ENCODE measurements at places on chromosomes 6 and 20. TPM values are rescaled to one million over a fixed set of nuclear protein-coding genes. Genes with fewer than 3 reads are reported as not detected.

The OR2J3 gene
- 0.09 TPM for total RNA-seq

The ADGRF5 gene
- 4.7 TPM for total RNA-seq

The GPX5 gene
- not detected for total RNA-seq

The FAM209B gene
- not detected for total RNA-seq

The SPATA25 gene
- total RNA-seq, result 7.4 TPM

The ADGRG6 gene
- total RNA-seq, result 13.5 TPM

- H3K4me3 ChIP-seq, result no peak overlapping the region
- no peaks in the 10 kb centered on the region for H3K4me1 ChIP-seq
- H3K27me3 ChIP-seq, result no peaks in the 10 kb centered on the region
- DNase-seq, result no peak
- no peaks in the 10 kb centered on the region for H3K36me3 ChIP-seq
- no peak overlapping the region for H3K27ac ChIP-seq
These were observed 525.9 kb upstream of the NRSN1 start for GRCh38 chr6:23600118-23600517.

GRCh38 chr6:134345789-134346188 lies 27.9 kb upstream of the SGK1 start:
- no peaks in the 10 kb centered on the region for H3K4me1 ChIP-seq
- DNase-seq, result no peak
- H3K4me3 ChIP-seq, result no peak overlapping the region
- H3K27me3 ChIP-seq, result no peaks in the 10 kb centered on the region
- no peak overlapping the region for H3K27ac ChIP-seq

GRCh38 chr6:37175332-37176267 lies 5.6 kb downstream of the PIM1 start:
- no peak overlapping the region for H3K4me3 ChIP-seq
- no peak overlapping the region for H3K27ac ChIP-seq
- H3K27me3 ChIP-seq, result no peaks in the 10 kb centered on the region
- H3K36me3 ChIP-seq, result no peaks in the 10 kb centered on the region
- no peak for DNase-seq
- peaks cover 3% of the 10 kb centered on the region for H3K4me1 ChIP-seq

- peak within 1 kb of the TSS; percentile 96 for H3K27ac ChIP-seq
- DNase-seq, result peak; percentile 82
- H3K36me3 ChIP-seq, result peaks cover 3% of the 10 kb centered on the region
- H3K4me3 ChIP-seq, result peak within 1 kb of the TSS; percentile 64
These were observed at the start of gene RGL2 for GRCh38 chr6:33298773-33299236. RGL2 (minus strand) TSS chr6:33298942; CDS start chr6:33298610, 332 bp downstream.

DNA sequence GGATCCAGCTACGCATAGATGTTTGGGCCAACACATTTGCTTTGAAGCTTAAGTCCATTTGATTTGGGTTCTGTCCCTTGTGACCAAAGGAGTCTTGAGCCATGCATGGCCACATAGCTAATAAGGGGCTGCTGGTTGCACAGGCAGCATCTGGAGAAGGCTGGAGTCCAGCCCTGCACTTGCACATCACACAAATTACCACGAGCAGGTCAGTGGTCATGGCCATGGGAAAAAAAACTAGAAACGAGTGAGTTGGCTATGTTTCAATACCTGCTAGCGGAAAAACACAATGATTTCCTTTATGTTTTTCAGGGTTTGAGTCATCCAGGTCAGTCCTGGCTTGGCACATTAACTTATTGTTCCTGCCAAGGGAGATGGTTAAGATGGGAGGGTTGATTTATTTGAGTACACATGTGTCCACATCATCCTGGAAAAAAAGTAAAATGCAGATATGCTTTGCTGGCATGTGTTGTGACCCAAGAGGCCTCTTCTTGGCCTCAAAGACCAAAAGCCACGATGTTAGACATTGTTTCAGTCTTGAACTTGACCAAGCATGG lies 5.6 kb upstream of the STX16 start:
- H3K27ac ChIP-seq, result peak overlapping the region; percentile 24
- peak; percentile 49 for DNase-seq
- no peaks in the 10 kb centered on the region for H3K27me3 ChIP-seq
- no peak overlapping the region for H3K4me3 ChIP-seq

- no peak for DNase-seq
- H3K27me3 ChIP-seq, result no peaks in the 10 kb centered on the region
- no peaks in the 10 kb centered on the region for H3K36me3 ChIP-seq
- no peaks in the 10 kb centered on the region for H3K4me1 ChIP-seq
- no peak overlapping the region for H3K27ac ChIP-seq
These were observed 121.9 kb downstream of the INSM1 start for GRCh38 chr20:20489648-20490341.

- no peak for DNase-seq
- H3K4me1 ChIP-seq, result no peaks in the 10 kb centered on the region
- no peak overlapping the region for H3K27ac ChIP-seq
- no peak overlapping the region for H3K4me3 ChIP-seq
These were observed 177.0 kb upstream of the KCNG1 start for GRCh38 chr20:51199920-51200319.

DNA sequence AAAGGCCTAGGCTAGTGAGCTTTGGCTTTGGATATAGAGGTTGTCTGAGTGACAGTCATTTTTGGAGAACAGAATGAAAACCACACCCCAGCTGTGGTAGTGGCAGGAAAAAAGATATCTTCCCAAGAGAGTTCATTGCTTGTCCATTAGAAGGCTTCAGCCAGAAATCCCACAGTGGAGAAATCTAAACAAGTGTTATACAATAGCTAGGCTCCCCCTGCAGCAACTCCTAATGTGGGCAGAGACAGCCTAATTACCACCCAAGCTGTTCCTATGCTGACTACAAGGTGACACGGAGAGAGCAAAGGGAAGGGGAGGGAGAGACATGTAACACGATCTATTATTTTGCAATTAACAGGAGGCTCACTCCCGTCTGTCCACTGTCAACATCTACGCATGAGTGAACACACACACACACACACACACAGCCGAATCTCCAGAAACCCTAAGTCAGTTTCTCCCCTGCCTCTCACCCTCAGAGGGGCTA lies 147.5 kb upstream of the TCF21 start:
- H3K36me3 ChIP-seq, result no peaks in the 10 kb centered on the region
- no peak overlapping the region for H3K27ac ChIP-seq
- no peaks in the 10 kb centered on the region for H3K4me1 ChIP-seq
- no peaks in the 10 kb centered on the region for H3K27me3 ChIP-seq

GRCh38 chr6:166955865-166956443 lies 396 bp downstream of the RNASET2 start:
- H3K27ac ChIP-seq, result peak overlapping the region; percentile 92
- no peak for DNase-seq
- no peaks in the 10 kb centered on the region for H3K27me3 ChIP-seq
- H3K4me3 ChIP-seq, result peak overlapping the region; percentile 77
- no peaks in the 10 kb centered on the region for H3K4me1 ChIP-seq
- no peaks in the 10 kb centered on the region for H3K36me3 ChIP-seq

- no peaks in the 10 kb centered on the region for H3K4me1 ChIP-seq
- H3K27ac ChIP-seq, result no peak overlapping the region
- no peak for DNase-seq
- H3K27me3 ChIP-seq, result no peaks in the 10 kb centered on the region
- H3K4me3 ChIP-seq, result no peak overlapping the region
These were observed 22.7 kb downstream of the HIVEP1 start for GRCh38 chr6:12034837-12035236.

DNA sequence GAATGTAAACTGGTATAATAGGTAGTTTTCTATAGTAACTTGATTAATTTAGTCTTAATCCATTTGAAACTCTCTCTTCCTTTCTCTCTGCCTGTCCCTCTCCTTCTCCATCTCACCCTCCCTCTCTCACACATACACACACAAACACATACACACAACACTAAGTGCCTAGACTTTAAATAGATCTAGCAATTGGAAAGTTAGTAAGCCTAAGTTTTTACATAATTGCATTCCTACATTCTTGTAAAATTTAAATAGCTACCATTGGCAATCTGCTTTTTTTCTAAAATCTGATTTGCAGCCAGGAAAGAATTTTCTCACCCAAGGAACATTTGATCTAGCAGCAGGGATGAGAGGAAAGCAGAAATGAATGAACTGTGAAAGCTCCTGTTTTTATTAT lies 15.7 kb downstream of the GFRA4 start:
- no peak overlapping the region for H3K27ac ChIP-seq
- H3K4me3 ChIP-seq, result no peak overlapping the region
- no peaks in the 10 kb centered on the region for H3K36me3 ChIP-seq
- no peak for DNase-seq
- no peaks in the 10 kb centered on the region for H3K27me3 ChIP-seq
- H3K4me1 ChIP-seq, result no peaks in the 10 kb centered on the region

- DNase-seq, result peak; percentile 61
- H3K27me3 ChIP-seq, result no peaks in the 10 kb centered on the region
- peak overlapping the region; percentile 67 for H3K27ac ChIP-seq
- no peaks in the 10 kb centered on the region for H3K36me3 ChIP-seq
- H3K4me1 ChIP-seq, result peaks cover under 1% of the 10 kb centered on the region
- no peak overlapping the region for H3K4me3 ChIP-seq
These were observed 7.1 kb downstream of the RBM38 start for GRCh38 chr20:57398231-57398821.

- peak overlapping the region; percentile 17 for H3K4me3 ChIP-seq
- H3K4me1 ChIP-seq, result peaks cover 5% of the 10 kb centered on the region
- peak; percentile 92 for DNase-seq
These were observed 1.3 kb upstream of the PTK6 start for GRCh38 chr20:63538204-63539091.

DNA sequence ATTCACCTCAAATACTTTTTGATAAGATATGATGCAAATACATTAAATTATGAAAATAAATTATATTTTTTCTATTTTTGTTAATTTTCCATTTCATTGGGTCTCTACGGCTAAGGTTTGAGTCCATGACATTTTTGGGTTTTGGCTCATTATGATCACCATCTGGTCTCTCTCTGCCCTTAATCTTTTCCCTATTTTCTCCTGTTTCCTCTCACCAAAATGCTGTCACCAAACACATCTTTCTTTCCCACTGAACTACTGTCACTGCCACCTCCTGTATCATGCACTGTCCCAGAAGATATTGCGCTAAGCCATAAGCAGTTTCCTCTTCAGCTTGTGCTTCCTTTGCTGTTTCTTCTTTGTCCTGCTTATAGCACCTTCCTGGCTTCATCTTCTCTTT lies 42.0 kb upstream of the OGFRL1 start:
- H3K4me3 ChIP-seq, result no peak overlapping the region
- no peaks in the 10 kb centered on the region for H3K4me1 ChIP-seq
- H3K27me3 ChIP-seq, result no peaks in the 10 kb centered on the region
- no peaks in the 10 kb centered on the region for H3K36me3 ChIP-seq

DNA sequence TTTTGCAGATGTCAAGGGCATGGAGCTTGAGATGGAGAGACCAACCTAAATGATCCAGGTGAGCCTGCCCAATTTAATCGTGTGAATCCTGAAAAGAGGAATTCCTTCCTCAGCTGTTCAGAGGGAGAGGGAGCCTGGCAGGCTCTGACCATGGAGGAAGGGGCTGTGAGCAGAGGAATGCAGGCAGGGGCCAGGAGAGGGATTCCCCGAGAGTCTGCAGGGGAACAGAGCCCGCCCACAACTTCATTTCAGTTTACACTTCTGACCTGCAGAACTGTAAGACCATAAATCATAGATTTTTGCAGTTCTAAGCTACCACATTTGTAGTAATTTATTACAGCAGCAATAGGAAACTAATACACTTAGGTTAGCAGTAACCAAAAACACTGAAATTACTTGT lies 164.1 kb downstream of the TBXT start:
- DNase-seq, result no peak
- no peaks in the 10 kb centered on the region for H3K36me3 ChIP-seq
- H3K4me1 ChIP-seq, result no peaks in the 10 kb centered on the region
- peaks cover 23% of the 10 kb centered on the region for H3K27me3 ChIP-seq

DNA sequence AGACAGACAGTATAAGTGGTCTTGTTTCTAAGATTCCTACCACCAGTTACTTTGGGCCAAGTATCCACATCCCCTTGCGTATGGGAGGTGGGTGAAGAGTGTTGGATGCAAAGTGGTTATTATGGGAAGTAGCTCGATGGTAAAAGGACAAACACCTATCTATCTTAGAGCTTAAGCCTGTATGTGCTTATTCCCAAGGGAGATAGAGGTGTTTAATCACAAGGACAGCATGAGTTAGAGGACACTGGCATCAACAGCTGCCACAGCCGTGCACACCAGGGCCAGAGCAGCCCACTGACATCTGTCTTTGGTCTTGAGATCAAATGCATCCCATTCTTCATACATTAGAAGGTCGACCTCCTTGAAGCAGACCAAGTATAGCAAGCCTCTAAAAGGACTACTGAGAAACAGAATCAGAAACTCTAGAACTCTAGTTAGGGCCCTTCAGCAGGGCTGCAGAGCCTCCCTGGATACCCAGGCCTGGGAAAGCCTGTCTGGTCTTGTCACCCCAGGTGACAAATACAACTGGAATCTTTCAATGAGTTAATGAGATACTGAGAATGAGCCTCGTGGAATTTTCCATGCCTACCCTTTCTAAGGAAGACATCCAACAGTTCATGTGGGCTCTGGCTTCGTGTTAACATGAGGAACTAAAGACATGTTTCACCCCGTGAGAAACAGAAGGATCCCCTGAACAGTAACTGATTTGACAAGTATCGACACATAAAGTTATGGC lies 28.7 kb downstream of the TXNDC5 start:
- no peak for DNase-seq
- peaks cover 6% of the 10 kb centered on the region for H3K36me3 ChIP-seq
- H3K27ac ChIP-seq, result no peak overlapping the region
- H3K4me1 ChIP-seq, result no peaks in the 10 kb centered on the region

DNA sequence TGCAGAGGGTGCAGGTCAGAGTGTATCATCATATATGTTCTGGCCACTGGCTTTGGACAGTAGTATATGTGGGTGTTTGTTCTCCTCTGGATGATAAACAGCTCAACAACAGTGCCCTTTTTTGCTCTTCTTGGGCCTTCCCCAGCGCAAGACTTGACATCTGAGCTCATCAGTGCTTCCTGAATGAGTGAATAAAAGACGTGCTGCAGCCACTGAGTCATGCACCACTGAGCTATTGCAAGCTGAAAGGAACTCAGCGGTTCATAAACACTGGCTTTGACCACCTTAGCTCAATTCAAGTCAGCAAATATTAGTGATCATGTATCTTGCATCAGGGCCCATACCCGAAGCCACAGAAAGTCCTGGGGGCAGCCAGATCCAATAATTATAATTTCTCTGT lies 105.3 kb upstream of the KCNG1 start:
- H3K4me3 ChIP-seq, result no peak overlapping the region
- H3K27ac ChIP-seq, result no peak overlapping the region
- H3K27me3 ChIP-seq, result no peaks in the 10 kb centered on the region

DNA sequence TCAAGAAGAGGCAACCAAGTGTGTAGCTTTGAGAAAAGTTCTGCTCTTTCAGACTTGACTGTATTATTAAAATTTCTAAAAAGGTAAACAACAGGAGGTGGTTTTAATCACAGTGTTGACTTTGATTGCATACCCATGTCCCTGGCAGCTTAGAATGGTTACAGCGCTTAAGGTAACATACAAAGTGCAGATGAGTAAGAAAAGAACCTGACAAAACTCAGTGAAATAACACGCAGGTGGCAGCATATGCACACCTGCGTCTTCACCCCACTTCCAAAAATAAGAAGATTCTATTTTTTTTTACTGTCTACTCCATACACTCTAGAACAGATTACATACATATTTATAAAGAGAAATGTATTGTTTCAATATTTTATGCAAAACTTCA lies 233.5 kb downstream of the GMPR start:
- no peak overlapping the region for H3K4me3 ChIP-seq
- H3K4me1 ChIP-seq, result no peaks in the 10 kb centered on the region
- no peak for DNase-seq
- H3K27ac ChIP-seq, result no peak overlapping the region
